Psoas muscle (tissue), 8 donors: ENCODE measurements at places on chromosomes 11 and 22. TPM values are rescaled to one million over a fixed set of nuclear protein-coding genes. Genes with fewer than 3 reads are reported as not detected.

- no peak for DNase-seq
These were observed 4.6 kb downstream of the SOX10 start for GRCh38 chr22:37979782-37980181.

DNA sequence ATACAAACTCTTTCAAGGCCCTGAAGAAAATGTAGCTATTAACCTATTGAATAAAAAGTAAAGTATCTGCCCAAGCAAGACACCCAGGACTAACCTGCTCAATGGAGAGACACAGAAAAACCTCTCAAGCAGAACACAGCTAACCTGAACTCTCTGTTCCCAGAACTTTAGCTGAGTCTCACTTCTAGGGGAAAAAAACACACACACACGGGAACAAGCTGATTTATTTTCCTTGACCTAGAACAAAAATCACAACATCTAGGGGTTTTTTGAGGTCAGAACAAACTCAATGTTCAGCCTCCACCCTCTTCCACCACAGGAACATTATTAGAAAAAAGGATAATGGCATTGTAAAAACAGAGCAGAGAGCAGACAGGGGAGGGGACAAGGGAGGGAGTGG lies 121.6 kb downstream of the BBOX1 start:
- no peak for DNase-seq

DNA sequence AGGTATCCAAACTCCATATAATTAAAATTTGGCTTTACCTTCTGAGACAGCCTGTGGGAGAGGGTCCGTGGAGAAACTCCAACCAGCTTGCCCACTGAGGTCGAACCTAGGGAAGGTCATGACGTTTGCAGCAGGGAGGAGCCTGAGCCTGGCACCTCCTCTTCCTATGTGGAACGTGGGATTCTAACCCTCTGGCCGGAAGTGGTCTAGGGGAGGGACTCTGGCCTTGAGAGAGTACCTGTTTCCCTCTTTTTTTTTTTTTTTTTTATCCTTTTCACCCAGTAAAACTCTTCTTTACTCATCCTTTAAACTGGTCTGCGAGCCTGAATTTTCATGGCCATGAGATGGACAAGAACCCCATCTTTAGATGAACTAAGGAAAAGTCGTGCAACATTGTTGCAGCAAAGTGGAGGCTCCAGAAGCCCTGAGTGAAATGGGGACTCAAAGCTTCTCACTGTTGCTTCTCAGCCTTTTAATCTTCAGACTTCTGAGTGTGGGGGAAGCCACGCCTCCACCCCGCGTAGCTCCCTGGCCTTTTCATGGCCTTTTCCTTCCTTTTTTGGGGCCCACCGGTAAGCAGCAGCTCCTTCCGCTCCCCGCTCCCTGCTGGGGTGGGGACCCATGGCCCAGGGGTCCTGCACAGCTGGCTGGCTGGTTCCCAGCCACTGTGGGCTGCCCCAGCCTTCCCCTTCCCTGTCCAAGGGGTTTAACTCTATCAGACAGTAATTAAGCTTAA lies 1359.9 kb downstream of the LRRC4C start:
- no peak for DNase-seq

GRCh38 chr22:47713941-47714340 lies 951.5 kb downstream of the TBC1D22A start:
- no peak for DNase-seq

DNA sequence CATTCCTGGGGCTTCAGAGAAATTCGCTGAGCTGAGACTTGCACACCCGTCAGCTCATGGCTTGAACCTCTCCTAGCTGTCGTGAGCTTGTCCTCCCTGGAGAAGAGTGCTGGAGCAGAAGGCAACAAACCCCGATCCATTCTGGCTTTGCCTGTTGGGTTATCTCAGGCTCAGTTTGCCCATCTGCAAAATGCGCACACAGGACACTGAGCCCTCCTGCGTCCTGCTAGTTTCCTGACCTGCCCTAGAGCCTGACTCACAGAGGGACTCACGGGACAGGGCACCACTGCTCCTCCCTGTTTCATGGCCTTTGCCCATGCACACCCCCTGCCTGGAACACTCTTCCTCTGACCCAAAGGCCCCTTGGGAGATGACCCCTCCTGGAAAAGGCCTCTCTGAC lies 365.0 kb downstream of the MN1 start:
- DNase-seq: no peak

DNA sequence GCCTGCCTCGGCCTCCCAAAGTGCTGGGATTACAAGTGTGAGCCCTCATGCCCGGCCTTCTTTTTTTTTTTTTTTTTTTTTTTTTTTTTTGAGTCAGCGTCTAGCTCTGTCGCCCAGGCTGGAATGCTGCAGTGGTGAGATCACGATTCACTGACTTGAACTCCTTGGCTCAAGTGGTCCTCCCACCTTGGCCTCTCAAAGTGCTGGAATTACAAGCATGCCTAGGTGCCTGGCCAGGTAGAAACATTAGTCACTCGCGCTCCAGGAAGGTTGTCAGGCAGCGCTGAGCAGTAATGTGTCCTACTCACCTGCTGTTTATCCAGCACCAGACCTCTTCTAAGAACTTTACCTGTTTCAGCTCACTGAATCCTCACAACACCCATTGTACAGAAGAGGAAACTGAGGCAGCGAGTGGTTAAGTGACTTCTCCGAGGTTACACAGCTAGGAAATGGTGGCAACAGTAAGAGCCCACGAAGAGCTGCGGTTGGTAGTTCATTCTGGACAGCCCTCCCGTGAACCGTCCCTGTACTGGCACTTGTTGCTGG lies 496 bp upstream of the CST6 start:
- no peak for DNase-seq

GRCh38 chr11:130945896-130946295 lies 29.6 kb upstream of the SNX19 start:
- peak; percentile 54 for DNase-seq

- DNase-seq: no peak
These were observed 24.8 kb upstream of the RCE1 start for GRCh38 chr11:66818231-66818955.

GRCh38 chr11:115848080-115848479 lies 343.9 kb upstream of the CADM1 start:
- DNase-seq: no peak

- no peak for DNase-seq
These were observed 251.4 kb downstream of the DDX10 start for GRCh38 chr11:108916290-108916689.

C22orf42 gene
- not detected for total RNA-seq

PRPF19 gene
- 71.7 TPM for total RNA-seq

TNNT3 gene
- 4,757 TPM for total RNA-seq

RAC2 gene
- total RNA-seq: 2.8 TPM

SLC37A2 gene
- total RNA-seq: 1.9 TPM

OOSP1 gene
- total RNA-seq: not detected
